ENCODE measurements at places on chromosomes 7 and 10. TPM values are rescaled to one million over a fixed set of nuclear protein-coding genes. Genes with fewer than 3 reads are reported as not detected.

The MYOZ1 gene
- 1.3 TPM for polyA plus RNA-seq

The NUDT13 gene
- polyA plus RNA-seq: 1.9 TPM

The GIMAP6 gene
- polyA plus RNA-seq: 24.9 TPM

The WBP1L gene
- polyA plus RNA-seq: 9.4 TPM

The AGR2 gene
- polyA plus RNA-seq: not detected

The GSTO2 gene
- polyA plus RNA-seq: 0.46 TPM

The GARIN1A gene
- polyA plus RNA-seq: not detected

The GPR26 gene
- polyA plus RNA-seq: not detected

The ADRA2A gene
- polyA plus RNA-seq: not detected

The MLLT10 gene
- 13.8 TPM for polyA plus RNA-seq

The ZCCHC24 gene
- 0.05 TPM for polyA plus RNA-seq

The KLF14 gene
- polyA plus RNA-seq: not detected

The FAM25G gene
- not detected for polyA plus RNA-seq
